Activated CD4-positive, alpha-beta T cell treated with anti-CD3 and anti-CD28 coated beads, Interleukin-2, amount 50 U/mL, for 16 hours (primary cell): ENCODE measurements at places on chromosomes 16 and 17.

GRCh38 chr17:57603978-57604377, 141.1 kb downstream of the CCDC182 start:
- peak; percentile 78 for DNase-seq

GRCh38 chr17:62718429-62718828, 89.7 kb downstream of the MARCHF10 start:
- no peak for DNase-seq

DNA sequence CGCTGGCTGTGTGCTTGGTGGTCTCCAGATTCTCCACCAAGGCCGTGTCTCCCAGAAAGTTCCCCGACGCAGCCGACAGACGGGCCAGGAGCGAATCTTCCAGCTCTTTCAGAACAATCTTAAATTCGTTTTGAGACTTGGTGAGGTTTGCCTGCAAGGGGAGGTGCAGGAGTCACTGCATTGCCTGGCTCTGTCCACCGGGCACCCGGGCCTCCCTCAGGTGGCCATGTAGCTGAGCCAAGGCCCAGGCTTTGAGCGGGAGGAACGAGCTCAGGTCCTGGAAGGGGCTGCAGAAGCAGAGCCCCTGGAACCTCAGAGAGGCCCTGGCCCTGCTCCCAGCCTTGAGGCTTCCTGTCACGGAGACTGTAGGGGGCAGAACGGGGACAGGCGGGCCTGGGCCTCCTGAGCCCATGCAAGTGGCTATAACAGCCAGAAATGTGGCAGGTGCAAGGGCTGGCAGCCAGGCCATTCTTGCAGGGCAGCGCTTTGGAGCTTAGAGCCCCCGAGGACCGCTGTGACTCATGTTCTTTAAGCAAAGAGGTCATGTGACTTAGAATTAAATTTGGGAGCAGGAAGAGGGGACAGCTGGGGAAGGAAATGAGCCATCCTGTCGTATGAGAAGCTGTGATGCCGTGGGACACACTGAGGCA, 72.4 kb downstream of the PGS1 start:
- DNase-seq, result no peak

- no peak for DNase-seq
Observed at GRCh38 chr16:6038941-6039645, 941.5 kb upstream of the EEF2KMT start.

- no peak for DNase-seq
Observed at GRCh38 chr16:2432286-2432685, 3.0 kb downstream of the CCNF start.

DNA sequence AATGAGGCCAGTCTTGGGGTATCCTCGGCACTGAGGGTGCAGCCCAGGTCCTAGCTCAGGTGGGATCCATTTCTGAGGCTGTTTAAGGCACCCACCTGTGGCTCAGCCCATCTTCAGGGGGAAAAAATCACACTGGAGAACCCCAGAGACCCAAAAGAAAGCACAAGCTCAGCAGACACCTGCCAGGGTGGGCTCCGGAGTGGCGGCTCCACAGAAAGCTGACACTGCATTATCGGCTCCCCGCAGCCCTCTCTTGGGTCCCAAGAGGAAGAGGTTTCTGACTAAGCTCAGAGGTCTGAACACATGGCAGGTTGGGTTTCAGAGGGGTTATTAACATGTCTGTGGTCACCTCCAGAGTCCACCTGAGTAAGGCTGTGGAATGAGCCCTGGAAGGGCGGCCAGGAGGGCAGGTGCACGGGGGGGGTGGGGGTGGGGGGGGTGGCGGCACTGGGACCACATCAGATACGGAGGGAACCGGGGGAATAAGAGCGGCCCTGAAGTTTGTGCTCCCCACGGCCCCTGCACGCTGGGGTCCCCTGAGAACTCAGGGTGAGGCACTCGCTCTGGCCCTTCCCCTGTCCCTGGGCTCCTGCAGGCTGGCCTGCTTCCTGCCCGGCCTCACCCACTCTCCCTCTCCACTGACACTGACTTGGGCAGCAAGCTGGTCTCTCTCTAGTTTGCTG, 79.5 kb downstream of the TIMM22 start:
- DNase-seq, result no peak

GRCh38 chr17:49817993-49818392, 29.5 kb downstream of the KAT7 start:
- peak; percentile 67 for DNase-seq

GRCh38 chr16:69195369-69196029, 8.5 kb downstream of the SNTB2 start:
- no peak for DNase-seq

DNA sequence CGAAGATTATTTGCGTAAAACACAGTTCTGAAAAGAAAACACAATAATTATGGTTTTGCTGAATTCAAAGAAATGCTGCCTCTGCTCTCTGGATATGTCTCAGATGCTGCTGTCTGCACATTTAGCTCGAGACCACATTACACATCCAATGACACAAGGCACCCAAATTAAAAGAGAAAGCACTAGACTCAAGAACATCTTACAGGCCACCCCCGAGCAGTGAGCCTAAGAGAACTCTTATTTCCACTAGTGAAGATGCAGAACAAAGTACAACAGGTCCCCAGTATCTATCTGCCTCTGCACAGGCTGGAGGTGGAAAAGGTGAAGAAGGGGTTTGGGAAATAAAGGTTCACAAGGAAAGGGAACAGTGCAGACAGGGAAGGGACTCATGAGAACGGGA, 33.5 kb downstream of the GRB2 start:
- DNase-seq, result peak; percentile 64

GRCh38 chr16:51450909-51451308, 299.8 kb upstream of the SALL1 start:
- no peak for DNase-seq

- no peak for DNase-seq
Observed at GRCh38 chr17:83053021-83053681, 26.3 kb upstream of the METRNL start.

GRCh38 chr16:85266857-85267256, 154.6 kb upstream of the CIBAR2 start:
- DNase-seq, result no peak

- no peak for DNase-seq
Observed at GRCh38 chr17:63503341-63503705, 19.8 kb upstream of the KCNH6 start.

- DNase-seq, result peak; percentile 73
Observed at GRCh38 chr17:59825533-59826322, 67.0 kb downstream of the TUBD1 start.

DNA sequence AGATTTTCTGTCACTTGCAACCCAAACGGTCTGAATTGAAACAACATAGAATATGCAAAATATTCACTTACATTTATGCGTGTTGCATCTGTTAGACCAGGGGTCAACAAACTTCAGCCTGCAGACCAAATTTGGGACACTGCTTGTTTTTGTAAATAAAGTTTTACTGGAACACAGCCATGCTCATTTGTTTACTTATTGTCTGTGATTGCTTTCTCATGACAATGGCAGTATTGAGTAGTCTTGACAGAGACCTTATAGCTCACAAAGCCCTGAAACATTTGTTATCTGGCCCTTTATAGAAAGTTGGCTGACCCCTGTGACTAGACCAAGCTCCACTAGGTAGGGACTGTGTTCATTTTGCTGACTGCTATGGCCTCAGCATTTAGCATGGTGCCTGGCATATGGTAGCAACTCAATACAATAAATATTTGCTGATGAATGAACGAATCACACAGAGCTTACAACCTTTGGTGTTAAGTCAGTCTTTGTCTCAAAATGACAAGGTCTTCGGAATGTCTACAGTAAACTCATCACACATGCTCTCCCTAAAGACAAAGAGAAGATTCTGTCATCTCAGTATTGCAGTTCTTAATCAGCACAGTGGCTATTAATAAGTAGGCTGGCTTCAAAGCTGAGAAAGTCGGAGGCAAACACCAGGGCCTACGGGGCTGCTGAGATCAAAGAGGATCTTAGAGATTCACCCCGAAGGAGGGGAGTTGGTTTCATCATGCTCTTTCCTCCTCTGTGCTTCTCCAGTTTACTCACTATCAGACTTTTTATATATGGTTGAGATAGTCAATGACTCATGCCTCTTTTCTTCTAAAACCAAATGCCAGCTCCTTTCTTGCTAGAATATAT, 95.2 kb upstream of the AXIN2 start:
- peak; percentile 89 for DNase-seq

DNA sequence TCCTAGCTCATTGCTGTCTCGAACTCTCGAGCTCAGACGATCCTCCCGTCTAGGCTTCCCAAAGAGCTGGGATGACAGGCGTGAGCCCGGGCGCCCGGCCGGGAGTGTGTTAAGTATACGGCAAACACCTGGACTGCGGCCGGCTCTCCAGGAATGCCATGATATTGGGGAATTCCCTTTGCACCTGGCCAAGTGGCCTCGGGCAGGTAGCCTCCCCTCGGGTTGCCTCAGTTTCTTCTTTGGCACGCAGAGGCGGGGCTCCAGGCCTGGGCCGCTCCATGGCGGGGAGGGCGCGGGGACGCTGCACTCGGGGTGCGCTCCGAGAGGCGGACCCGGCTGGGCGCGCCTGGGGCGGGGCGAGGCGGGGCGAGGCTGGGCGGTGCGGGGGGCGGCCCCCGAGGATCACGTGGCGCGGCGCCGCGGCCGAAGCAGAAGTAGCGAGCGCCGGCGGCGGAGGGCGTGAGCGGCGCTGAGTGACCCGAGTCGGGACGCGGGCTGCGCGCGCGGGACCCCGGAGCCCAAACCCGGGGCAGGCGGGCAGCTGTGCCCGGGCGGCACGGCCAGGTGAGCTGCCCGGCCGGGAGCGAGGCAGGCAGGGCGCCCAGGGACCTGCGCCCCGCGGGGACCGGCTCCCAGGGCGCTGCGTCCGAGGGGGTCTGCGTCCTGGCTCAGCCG, at the start of gene PLCG2:
PLCG2 (plus strand) TSS at position 431 of the 675 bp plus-strand sequence. CDS start 6,699 bp downstream, outside the sequence.
- DNase-seq, result peak; percentile 79

DNA sequence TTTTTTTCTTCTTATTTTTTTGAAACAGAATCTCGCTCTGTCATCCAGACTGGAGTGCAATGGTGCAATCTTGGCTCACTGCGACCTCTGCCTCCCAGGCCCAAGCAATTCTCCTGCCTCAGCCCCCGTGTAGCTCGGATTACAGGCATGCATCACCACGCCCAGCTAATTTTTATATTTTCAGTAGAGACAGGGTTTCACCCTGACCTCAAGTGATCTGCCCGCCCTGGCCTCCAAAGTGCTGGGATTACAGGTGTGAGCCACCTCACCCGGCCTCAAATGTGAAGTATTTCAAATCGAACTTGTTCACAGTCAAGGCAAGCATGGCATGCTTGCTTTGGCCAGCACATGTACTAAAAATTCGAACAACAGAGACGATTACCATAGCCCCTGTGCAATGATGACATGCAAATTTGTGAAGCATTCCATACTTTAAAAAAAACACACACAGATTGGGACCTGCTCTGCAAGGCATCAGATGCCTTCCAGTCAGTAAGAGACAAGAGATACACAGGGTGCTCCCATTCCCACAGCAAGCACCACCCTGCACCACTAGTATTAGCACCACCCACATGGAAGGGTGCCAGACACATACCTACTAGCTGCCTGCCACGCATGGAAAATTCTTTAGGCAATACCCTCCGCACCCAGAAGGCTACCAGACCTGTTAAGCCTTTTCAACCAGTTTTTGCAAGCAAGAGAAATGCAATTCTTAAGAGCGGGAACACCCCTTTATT, 47.2 kb downstream of the ANKRD11 start:
- no peak for DNase-seq

DNA sequence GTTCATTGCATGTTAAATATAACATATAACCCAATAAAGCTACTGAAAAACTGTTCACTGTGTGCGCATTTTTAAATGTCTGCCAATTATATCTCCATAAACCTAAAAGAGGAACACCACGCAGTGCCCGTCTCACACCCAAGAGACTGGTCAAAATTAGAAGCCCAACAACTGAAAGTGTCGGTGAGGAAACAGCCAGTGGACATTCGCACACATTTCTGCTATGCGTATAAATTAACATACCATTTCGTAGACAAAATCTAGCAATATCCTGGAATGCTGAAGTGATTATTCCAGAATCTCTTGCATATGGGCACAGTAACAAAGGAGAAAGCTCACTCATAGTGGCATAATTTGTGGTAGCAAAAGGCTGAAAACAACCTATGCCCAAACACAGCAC, 55.9 kb downstream of the CPPED1 start:
- DNase-seq, result no peak

GRCh38 chr17:63675607-63676546, 24.0 kb downstream of the LIMD2 start:
- DNase-seq, result no peak

DNA sequence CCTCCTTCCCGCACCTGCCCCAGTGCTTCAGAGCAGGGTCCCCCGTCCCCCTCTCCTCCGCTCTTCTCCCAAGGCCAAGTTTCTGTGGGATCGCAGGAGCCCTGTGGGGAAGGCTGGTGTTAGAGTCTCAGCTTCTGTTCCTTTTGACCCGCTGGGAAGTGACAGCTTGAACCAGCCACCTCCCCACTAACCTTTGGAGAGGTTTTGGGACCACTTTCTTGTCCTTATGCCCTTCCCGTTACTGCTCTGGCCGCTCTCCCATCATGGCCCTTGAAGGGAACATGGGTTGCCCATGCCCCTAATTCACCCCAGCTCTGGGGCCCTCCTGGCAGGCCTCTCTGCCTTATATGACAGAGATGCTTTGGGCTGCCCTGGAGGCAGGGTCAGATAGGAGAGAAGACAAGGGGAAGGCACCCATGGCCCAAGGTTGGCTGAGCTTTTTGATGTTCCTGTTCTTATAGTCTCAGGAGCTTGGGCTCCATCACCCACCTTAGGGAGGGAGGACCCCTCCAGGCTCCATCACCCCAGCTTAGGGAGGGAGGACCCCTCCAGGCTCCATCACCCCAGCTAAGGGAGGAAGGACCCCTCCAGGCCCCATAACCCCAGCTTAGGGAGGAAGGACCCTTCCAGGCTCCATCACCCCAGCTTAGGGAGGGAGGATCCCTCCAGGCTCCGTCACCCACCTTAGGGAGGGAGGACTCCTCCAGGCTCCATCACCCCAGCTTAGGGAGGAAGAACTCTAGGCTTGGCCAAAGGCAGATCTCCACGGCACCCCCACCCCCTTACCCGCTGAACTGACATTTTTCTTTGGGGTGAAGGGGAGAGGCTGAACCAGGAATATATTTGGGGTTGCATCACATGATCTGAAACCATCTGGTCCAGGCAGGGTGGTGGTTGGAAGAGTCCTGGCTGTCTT, 45.0 kb downstream of the NT5M start:
- DNase-seq, result no peak

DNA sequence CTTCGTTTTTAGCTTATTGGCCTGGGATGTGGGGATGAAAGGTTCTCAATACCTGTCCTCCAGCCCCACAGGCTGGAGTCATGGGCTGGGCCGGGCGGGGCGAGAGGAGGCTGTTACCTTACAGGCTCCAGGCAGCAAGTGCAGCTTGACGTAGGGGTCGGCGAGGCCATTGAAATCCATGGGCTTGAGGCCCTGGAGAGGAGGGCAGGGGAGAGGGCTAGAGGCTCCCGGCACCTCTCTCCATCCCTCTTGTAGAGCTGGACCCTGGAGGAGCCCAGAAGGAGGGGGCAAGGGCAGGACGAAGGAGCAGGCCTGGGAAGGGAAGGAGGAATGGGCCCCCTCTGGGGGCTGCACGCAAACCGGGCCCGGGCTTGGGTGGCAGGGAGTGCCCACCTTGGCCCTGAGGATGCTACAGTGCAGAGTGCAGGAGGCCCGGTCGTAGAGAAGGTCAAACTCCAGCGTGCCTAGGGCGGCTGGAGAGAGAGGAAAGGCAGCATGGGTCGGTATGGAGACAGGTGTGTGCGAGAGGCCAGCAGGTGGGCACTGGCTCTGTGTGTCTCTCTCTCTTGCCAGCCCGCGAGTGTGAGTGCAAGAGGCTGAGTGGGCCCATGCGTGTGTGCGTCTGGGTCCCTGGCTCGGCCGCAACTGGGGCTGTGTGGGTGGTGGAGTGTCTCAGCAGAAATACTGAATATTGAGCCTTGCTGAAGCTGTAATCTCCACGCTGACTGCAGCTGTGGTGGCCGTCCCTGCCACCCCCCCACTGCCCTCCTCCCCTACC, 1.6 kb downstream of the DOC2A start:
- DNase-seq, result no peak
